Effector memory CD8-positive, alpha-beta T cell (primary cell): ENCODE measurements at places on chromosomes 12 and 14.
A peak's percentile ranks its signal among the peaks of the same experiment; 100 is the strongest.

DNA sequence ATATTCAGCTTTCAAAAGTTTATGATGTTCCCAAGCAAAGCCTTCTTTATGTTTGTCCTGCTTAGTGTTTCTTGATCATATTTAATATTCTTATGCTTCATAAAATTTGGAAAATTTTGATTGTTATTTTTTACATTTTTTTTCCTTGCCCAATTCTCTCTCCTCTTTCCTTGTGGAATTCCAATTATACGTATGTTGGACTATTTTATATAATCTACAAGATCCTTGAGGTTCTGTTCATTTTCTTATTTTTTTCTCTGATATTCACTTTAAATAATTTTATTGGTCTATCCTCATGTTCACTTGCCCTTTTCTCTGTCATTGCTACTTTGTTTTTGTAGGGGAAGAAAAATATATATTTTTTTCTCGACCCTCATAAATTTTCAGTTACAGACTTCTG, 167.7 kb downstream of the DYRK2 start:
- no peaks in the 10 kb centered on the region for H3K27me3 ChIP-seq
- DNase-seq, result no peak
- H3K4me1 ChIP-seq, result no peaks in the 10 kb centered on the region
- no peak overlapping the region for H3K27ac ChIP-seq

GRCh38 chr14:101961011-101961721, 3.2 kb upstream of the DYNC1H1 start:
- H3K4me3 ChIP-seq, result no peak overlapping the region
- H3K4me1 ChIP-seq, result peaks cover 15% of the 10 kb centered on the region
- peak overlapping the region; percentile 2 for H3K27ac ChIP-seq
- peaks cover 4% of the 10 kb centered on the region for H3K36me3 ChIP-seq

DNA sequence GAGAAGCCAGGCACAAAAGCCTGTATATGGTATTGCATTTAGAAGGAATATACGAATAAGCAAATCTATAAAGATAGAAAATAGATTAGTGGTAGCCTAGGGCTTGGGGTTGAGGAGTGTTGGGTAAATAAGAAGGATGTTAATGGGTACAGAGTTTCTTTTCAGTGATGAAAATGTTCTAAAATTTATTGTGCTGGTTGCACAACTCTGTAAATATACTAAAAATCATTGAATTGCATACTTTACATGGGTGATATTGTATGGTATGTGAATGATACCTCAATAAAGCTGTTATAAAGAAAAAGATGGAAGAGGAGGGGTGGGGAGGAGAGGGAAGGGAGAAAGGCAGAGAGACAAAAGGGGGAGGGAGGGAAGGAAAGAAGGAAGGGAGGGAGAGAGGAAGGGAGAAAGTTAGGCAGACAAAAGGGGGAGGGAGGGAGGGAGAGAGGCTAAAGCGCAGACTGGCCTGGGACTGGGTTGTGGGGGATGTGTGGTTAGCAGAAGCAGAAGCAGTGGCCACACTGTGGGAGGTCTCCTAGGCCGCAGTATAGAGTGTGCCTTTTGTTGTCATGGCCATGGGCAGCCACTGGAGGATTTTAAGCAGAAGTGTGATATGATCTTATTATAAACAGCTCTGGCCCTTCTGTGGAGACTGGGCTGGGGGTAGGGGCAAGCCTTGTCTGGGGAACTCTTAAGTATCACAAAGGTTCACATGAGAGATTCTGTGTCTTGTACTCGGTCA, 73.6 kb upstream of the ELK3 start:
- no peaks in the 10 kb centered on the region for H3K27me3 ChIP-seq
- H3K4me1 ChIP-seq, result peaks cover 6% of the 10 kb centered on the region
- DNase-seq, result no peak

DNA sequence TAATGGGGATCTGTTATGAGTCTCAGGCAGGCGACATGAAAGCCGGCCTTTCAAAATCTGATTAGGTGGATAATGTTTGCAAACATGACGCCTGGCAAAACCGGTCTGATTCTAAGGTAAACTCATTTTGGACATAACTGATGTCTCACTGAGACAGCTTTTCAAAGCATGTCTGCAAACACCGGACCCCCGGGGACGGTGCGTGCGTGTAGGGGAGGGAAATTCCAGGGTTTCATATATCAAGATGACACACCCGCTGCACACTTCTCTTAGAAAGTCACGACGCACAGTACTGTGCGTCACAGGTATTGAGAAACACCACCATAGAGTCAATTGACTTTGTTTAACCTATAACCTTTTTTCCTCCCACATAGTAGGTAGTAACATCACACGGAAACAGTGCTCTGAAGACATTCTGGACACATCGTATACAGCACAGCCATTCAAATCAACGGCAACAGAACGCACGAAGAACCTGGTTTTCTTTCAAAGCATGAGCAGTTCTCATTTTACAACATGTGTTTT, 43.9 kb upstream of the TESC start:
- DNase-seq, result no peak
- H3K36me3 ChIP-seq, result peaks cover 49% of the 10 kb centered on the region
- no peaks in the 10 kb centered on the region for H3K4me1 ChIP-seq
- H3K27me3 ChIP-seq, result no peaks in the 10 kb centered on the region
- no peak overlapping the region for H3K4me3 ChIP-seq

GRCh38 chr12:124586756-124587155, 19.3 kb upstream of the NCOR2 start:
- H3K36me3 ChIP-seq, result no peaks in the 10 kb centered on the region
- H3K27ac ChIP-seq, result no peak overlapping the region
- peaks cover 10% of the 10 kb centered on the region for H3K4me1 ChIP-seq
- no peak for DNase-seq

GRCh38 chr12:18837505-18837904, 99.6 kb downstream of the CAPZA3 start:
- H3K4me1 ChIP-seq, result no peaks in the 10 kb centered on the region
- H3K27ac ChIP-seq, result no peak overlapping the region
- no peak for DNase-seq

- peaks cover 6% of the 10 kb centered on the region for H3K4me1 ChIP-seq
- H3K36me3 ChIP-seq, result peaks cover 3% of the 10 kb centered on the region
- peaks cover 9% of the 10 kb centered on the region for H3K27me3 ChIP-seq
- DNase-seq, result no peak
- no peak overlapping the region for H3K4me3 ChIP-seq
- no peak overlapping the region for H3K27ac ChIP-seq
Observed at GRCh38 chr14:102097441-102098135, 10.7 kb upstream of the HSP90AA1 start.

DNA sequence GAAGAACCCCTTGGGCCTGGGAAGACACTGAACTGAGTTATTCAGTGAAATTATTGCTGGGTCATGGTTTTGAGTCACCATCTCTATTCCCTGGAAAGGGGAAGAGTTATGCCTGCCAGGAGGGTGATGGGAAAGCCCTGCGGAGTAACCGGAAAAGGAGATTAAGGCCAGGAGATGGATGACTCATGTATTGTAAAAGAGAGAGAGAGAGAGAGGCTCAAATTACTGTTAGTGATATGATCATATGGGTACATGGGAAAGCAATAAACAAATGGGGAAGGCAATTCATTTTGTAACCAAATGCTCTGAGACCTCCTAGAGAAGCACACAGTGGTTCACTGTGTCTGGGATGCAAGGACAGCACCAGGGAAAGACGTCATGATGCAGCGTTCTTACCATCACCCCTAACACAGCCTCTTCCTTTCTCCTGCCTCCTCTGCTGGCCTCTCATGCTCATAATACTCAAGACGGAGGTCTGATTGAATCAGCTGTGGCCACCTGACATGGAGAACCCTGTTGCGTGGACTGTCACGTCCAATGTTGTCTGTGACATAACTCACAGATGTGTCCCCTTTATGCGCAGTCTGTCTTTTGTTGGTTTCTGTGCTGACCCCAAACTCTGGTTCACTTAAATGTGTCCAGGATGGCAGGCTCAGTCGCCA, 243.7 kb downstream of the TMEM132D start:
- no peaks in the 10 kb centered on the region for H3K27me3 ChIP-seq
- H3K27ac ChIP-seq, result no peak overlapping the region
- H3K4me3 ChIP-seq, result no peak overlapping the region
- DNase-seq, result no peak
- no peaks in the 10 kb centered on the region for H3K36me3 ChIP-seq
- no peaks in the 10 kb centered on the region for H3K4me1 ChIP-seq

DNA sequence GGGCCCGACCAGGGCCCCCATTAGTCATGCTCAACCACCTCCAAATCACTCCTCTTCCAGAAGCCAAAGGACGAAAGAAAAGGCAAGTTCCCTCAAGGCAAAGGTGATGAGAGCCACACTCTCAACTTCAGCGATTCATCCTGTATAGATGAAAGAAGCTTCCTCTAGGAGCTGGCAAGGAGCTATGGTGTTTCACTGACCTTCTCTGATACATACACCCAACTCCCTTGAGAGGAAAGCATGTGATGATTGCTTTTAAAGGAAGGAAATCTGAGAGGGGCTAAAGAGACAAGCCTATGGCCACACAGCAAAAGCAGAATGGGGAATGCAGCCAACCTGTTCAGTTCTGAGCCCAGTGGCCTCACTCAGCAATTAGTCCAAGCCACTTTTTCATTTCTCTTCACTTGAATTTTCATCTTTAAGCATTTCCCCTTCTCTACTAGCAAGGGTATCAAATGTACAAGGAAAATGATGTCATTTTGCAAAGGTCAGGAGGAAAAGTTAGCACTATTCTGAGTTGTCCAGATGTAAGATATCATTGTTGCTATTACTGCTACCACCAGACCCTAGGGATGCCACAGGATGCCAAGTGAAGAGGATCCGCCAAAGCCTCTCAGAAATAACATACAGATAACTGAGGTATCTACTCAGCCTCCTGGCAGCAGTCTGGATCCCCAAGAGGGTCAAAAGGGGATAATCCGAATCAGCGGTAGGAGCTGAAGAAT, 82.5 kb downstream of the MAP3K9 start:
- H3K4me3 ChIP-seq, result no peak overlapping the region
- no peaks in the 10 kb centered on the region for H3K27me3 ChIP-seq
- H3K36me3 ChIP-seq, result no peaks in the 10 kb centered on the region
- no peak for DNase-seq
- H3K4me1 ChIP-seq, result no peaks in the 10 kb centered on the region

- peaks cover 41% of the 10 kb centered on the region for H3K4me1 ChIP-seq
- H3K27ac ChIP-seq, result peak overlapping the region; percentile 82
- peaks cover 29% of the 10 kb centered on the region for H3K36me3 ChIP-seq
- H3K4me3 ChIP-seq, result peak overlapping the region; percentile 17
- no peaks in the 10 kb centered on the region for H3K27me3 ChIP-seq
Observed at GRCh38 chr12:123250471-123251383, 17.5 kb downstream of the MTRFR start.

GRCh38 chr12:96274331-96274730, 80.2 kb downstream of the ELK3 start:
- H3K36me3 ChIP-seq, result peaks cover 49% of the 10 kb centered on the region
- H3K27me3 ChIP-seq, result no peaks in the 10 kb centered on the region
- no peak for DNase-seq
- H3K4me3 ChIP-seq, result no peak overlapping the region
